ENCODE measurements at places on chromosomes 5 and 9.
A peak's percentile ranks its signal among the peaks of the same experiment; 100 is the strongest.

- no peak for DNase-seq
Observed at GRCh38 chr9:14958989-14959388, 48.8 kb upstream of the FREM1 start.

- no peak for DNase-seq
Observed at GRCh38 chr5:55853818-55854217, 2.7 kb downstream of the IL31RA start.

DNA sequence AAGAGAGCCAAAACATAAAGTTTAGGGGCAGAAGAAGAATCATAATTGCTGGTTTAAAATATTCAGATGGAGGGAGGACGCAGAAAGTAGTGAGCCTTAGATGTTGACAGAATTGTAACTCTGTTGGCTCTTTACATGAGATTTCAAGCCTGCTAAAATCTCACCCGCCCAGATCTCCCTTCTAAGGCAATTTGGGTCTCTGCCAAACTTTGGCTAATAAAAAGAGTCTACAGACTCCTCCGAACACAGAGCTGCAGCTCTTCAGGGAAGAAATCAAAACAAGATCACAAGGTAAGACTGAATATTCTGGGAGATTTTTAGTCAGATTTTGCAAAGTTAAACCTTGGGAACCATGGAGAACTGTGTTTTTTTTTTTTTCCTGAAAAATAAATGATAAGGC is at the start of gene IL33:
IL33 (plus strand) TSS at position 246 of the 400 bp plus-strand sequence. CDS start 25,888 bp downstream, outside the sequence.
- DNase-seq = no peak

DNA sequence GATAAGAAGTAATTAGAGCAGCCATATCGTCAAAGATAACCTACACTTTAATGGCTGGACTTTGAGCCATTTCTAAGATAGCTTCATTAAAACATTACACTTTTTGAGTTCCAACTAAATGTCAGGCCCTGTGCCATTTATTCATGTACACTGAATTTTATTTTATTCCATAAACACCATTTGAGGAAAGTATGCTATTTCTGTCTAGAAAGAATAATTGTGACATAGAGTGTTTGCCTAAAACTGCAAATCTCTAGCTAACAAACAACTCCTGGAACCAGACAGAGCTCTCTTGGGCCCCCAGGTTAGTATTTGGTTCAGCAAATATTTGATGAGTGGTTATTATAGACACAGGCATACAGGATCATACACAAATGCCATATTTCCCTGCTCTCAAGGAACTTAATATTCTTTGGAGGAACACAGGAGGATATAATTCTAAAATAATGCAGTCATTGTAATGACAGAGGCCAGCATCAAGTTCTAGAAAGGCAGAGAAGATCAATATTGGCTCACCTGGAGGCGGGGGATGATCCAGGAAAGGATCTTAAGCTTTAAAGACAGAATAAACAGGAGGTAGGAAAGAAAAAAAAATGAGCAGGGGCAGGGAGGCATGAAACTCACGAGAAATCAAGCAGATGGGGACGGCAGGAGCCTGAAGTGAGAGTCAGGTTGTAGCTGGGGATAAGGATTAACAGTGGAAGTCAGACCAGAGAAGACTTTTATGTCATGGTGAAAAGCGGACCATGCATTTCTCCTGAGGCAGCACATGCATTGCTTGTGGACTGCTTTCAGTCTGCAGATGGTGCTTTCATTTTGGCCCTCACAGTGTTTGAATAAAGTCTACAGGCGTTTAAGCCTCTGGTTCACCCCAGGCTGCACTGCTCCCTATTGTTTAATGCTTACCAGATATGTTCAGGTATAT is 127.7 kb downstream of the GCNT1 start:
- DNase-seq = no peak

DNA sequence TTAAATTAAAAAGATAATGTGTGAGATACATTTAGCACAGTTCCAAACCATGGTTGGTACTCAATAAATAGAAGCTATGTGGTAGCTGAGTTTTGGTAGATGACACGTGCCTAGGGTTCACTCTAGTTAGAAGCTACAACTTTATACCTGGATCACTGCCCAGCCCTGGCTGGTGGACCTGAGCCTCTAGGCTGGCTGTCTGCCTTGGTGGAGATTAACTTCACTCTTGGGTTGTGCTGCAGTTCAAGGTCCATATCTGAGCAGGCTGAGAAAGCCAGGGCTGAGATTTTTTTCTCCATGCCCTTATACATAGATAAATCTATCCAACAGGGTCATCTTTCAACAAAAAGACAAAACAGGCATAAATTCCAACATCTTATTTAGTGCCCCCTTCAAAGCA is 44.6 kb upstream of the SPDL1 start:
- DNase-seq = no peak

DNA sequence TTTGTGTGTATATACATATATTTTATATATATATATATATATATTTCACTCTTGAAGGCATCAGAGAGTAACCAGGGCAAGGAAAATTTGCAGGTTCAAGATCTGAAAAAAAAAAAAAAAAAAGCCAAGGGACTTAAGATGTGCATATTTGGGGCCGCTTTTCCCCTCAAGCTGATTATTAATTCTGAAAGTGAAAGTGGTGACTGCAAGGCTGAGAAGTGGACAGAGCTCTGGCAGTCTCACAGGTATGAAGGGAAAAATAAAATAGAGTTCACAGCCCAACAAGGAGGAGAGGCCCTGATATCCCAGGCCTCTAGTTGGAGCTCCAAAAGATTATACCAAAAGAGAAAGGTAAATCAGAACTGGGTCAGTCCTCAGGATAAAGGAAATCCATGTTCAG is 234.4 kb upstream of the GAS1 start:
- DNase-seq = no peak

DNA sequence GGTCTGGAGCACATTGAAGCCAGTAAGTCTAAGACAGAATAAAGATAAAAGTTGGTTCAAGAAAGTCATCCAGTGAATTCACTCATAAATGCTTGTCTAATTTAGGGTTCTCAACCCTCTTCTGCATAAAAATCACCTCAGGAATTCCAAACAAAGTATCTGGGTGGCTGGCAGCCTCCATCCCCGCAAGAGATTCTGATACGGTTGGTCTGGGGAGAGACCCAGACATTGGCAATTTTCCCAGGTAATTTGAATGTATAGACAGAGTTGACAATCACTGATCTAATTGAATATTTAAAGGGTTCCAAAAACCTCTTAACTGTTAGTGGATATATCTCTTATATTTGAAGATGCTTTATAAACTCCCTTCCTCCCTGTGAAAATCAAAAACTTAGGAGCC is 14.9 kb downstream of the ADAMTSL1 start:
- no peak for DNase-seq

GRCh38 chr5:58041884-58042283 is 418.0 kb downstream of the PLK2 start:
- DNase-seq = no peak

DNA sequence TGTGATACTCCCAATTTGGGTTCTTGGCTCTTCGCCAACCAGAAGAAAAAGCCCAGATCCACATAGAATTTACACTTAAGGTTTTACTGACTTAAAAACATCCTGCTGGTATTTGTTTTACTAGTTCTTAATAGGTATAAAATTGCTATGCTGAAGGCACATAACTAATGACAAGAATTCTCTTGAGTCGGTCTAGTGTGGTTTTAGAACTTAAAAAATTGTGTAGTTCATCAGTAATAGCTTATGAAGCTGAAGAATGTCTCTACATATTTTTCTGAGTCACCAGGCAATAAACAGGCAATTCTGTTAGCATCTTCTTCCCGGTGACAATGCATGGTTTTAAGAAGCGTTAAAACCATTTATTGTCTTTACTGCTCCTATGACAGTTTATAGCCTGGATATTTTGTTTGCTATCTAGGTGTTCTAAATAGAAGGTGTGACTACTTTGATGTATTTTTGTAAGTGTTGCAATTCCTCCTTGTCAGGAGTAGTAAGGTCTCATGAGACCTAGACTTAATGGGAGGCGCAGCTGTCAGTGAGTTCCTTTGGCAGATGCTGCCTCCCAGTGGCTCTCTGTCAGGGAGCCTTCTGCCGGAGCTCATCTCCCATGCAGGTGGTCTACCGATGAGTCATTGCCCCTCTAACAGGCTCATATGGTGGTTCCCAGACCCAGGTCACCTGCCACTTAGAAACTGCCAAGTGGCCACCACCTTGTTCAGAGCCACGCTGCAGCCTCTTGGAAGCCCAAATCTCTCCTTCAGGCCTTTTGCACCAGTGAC is 173.8 kb downstream of the MAST4 start:
- DNase-seq = peak; percentile 11

GRCh38 chr9:1320607-1321195 is 270.5 kb downstream of the DMRT2 start:
- DNase-seq = no peak

DNA sequence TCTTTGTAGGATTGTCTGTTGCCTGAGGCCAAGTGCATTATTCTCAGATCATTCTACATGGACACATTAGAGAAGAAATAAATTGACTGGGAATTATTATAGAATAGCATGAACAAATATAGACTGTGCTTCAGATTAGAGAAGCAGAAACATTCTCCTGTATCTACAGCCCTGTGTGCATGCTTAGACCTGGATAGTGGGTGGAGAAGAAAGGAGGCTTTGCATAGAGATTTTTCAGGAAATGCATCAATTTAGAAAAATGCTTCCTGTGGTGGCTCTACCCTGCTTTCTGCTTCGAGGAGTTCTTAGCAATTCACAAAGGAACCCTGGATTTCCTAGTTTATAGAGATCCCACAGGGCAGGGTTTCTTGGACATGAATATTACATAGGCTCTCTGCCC is 66.7 kb downstream of the IRX1 start:
- no peak for DNase-seq

DNA sequence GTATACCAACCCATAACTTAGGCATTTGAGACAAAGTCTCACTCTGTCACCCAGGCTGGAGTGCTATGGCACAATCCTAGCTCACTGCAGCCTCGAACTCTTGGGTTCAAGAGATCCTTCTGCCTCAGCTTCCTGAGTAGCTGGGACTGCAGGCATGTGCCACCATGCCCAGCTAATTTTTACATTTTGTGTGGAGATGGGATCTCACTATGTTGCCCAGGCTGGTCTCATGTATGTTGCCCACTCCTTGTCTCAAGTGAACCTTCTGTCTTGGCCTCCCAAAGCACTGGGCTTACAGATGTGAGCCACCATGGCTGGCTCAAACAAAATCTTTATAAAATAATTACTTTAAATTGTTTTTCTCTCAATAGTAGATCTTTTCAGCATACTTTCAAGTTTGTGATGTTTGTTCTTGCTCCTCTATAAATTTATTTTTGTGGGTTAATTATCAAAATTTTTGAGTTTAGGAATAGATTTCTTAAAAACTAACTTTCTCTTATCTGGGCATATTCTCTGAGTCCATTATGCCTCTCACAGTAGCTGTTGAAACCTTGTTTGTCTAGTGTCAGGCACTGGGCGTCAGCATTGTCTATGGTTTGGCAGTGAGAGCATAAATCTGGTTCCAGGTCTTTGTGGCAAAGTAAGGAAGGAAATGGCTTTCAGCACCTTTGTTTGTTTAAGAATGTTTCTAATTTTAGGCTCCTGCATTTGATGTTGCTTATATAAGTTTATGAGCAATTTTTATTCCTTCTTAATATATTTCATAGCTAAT is 38.7 kb downstream of the NLN start:
- DNase-seq = peak; percentile 90

- DNase-seq = no peak
Observed at GRCh38 chr5:132246806-132247205, 10.7 kb upstream of the PDLIM4 start.

DNA sequence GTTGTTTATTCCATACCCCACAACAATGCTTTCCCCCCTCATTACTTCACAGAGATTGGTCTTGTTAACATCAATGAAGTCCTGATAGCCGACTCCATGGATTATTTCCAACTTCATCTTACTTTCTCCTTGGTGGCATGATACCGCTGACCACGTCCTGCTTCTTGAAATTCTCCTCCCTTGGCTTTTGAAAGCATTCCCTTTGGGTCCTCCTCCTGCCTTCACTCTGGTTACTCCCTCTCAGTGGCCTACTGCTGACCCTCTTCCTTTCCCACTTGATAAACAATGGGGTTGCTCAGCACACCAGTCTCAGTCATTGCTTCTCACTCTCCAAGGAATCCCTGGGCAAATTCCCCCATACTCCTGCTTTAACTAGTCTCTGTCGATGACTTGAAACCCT is 283.9 kb downstream of the SEC61B start:
- DNase-seq = no peak

- peak; percentile 45 for DNase-seq
Observed at GRCh38 chr5:112594095-112594850, 143.4 kb upstream of the APC start.

- DNase-seq = no peak
Observed at GRCh38 chr9:137273611-137274320, 3.8 kb upstream of the TOR4A start.

DNA sequence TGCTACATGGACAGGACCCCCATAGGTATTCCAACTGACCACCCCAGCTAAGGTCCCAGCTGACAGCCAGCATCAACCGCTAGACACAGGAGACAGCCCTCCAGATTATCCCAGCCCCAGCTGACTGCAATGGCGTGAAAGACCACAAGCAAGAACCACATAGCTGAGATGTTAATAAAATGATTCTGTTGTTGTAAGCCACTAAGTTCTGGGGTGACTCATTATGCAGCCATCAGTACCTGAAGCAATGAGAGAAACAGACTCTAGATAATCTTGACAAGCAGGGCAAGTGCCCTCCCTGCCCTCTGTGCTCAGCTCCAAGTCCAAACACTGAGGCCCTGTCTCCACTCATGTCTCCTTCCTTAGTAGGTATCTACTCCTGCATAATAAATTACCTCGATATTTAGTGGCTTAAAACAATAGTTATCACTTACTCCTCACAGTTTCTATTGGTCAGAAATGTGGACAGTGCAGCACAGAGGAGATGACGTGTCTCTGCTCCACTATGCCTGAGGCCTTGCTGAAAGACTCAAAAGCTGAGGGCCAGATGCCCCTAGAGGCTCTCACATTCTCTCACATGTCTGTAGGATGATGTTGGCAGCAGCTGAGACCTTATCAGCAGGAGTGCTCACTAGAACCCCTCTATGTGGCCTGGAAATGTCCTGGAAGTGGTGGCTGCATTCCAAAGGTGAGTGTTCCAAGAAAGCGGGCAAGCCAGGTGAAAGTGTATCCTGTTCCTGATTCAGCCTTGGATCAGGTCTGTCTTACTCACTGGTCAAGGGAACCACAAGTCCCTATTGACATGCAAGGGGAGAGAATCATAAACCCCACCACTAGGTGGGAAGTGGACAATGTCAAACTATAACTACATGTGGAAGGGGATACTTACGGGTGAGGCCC is 2.5 kb downstream of the MGAT1 start:
- DNase-seq = no peak

DNA sequence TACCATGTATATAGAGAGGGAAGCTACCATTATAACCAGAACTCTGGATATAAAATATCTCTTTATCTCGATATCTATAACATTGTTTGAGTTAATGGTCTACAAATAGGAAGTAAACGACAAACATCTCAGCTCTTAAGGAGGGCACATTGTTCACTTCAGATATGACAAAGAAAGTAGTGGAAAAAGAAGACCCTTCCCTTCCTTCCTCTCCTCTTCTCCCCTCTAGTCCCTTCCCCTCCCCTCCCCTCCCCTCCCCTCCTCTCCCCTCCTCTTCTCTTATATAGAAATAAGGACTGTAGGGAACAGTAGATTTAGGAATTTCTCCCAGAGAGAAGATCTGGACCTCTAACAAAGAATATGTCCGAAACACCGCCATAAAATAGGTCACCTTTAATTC is 1731.9 kb upstream of the CDH9 start:
- DNase-seq = no peak
